Fibroblast of lung (primary cell): ENCODE measurements at places on chromosomes 4 and X. TPM values are rescaled to one million over a fixed set of nuclear protein-coding genes. Genes with fewer than 3 reads are reported as not detected.

Gene NPNT
- total RNA-seq = 5.9 and 20.3 TPM in 2 replicates

Gene NMU
- total RNA-seq = not detected in 2 replicates

Gene HHIP
- total RNA-seq = under 0.01 TPM in 2 replicates

Gene IL9R
- not detected in 2 replicates for total RNA-seq

Gene PIM2
- 2.3 and 3.1 TPM in 2 replicates for total RNA-seq

Gene SLC7A11
- 46.0 and 74.8 TPM in 2 replicates for total RNA-seq

Gene GCNA
- 2.3 and 2.8 TPM in 2 replicates for total RNA-seq

Gene INTS6L
- 4.1 and 5.1 TPM in 2 replicates for total RNA-seq

Gene GLOD5
- total RNA-seq = not detected in 2 replicates

Gene F8A3
- 0.99 and 1.0 TPM in 2 replicates for total RNA-seq

Gene SSX7
- not detected in 2 replicates for total RNA-seq

Gene FAM53A
- 0.77 and 0.99 TPM in 2 replicates for total RNA-seq
